NCI-H2227 treated with DMSO at 0.1 percent for 48 hours (cell line): ENCODE measurements at places on chromosomes 6 and 20.

DNA sequence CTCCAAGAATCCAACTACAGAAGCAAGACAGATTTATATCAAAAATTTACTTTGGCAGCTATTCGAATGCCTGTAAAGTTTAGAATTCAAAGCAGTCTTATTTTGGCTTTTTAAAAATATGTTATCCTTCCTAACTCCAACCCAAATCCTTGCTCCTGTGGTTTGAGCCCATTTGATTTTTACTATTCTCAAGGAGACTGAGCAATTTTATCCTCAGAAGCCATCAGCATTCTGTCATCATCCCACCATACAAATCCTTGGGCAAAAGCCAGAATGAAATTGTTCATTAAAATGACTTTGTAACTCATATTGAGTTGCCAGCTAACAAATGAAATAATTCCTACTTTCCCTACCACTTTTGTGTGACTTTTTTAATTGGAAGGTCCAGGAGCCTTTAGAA, 392.8 kb downstream of the ADGRB3 start:
- DNase-seq, result no peak

DNA sequence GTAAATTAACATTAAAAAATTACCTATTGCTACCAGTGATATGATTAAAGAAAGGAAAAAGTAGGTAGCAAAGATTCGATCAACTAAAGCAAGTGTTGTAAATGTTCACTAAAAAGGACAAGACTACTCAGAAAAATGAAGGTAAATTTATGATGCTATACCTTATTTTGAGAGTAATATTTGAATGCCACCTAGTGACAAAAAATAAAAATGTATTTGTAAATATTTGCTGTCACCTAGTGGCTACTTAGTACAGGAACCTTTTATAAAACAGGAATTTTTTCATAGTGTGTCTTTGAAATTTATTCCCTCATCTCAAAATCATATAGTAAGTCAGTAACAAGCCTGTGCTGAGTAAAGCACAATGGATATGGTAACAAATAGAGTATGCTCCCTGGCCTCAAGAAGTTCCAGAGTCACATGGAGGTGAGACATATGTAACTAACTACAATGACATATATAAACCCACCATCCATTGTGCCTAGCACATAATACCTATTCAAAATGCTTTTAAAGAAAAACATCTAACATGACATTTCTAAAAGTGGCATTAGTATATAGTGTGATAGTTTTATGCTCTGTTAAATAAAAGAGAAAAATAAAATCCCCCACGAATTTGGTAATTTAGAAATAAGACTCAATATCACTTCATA, 193.1 kb upstream of the SIM1 start:
- peak; percentile 49 for DNase-seq

GRCh38 chr20:43532416-43533055, 25.0 kb downstream of the L3MBTL1 start:
- DNase-seq, result no peak

- peak; percentile 58 for DNase-seq
These were observed 98.8 kb downstream of the ASXL1 start for GRCh38 chr20:32456869-32457478.

GRCh38 chr6:166572370-166573261, 13.9 kb downstream of the RAMACL start:
- DNase-seq, result no peak

DNA sequence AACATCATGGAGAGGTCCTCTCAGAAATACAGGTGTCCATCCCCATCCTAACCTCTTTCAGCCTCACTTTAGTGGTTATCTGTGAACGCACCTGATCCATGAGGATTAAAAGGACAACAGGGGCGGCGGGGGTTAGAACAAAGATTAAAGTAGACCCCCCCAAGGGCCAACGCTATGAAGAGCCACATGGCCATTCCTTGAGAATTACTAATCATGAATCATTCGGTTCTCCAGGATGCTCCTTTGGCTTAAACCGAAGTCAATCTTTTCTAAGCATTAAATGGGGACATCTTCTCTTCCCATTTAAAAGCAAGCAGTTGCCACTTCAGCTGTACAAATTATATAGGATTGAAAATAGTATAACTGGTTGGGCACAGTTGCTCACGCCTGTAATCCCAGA, 212.4 kb downstream of the GMPR start:
- no peak for DNase-seq

- DNase-seq, result no peak
These were observed 47.4 kb upstream of the SRF start for GRCh38 chr6:43123461-43124314.

GRCh38 chr6:25332655-25333071, 53.5 kb downstream of the CARMIL1 start:
- no peak for DNase-seq

GRCh38 chr20:2871661-2872458, 1.4 kb upstream of the PTPRA start:
- no peak for DNase-seq

GRCh38 chr6:152952866-152953509, 29.9 kb downstream of the FBXO5 start:
- peak; percentile 1 for DNase-seq

- no peak for DNase-seq
These were observed 166.6 kb downstream of the ARID1B start for GRCh38 chr6:156943816-156944215.

GRCh38 chr6:44275749-44276648, 5.7 kb downstream of the TMEM151B start:
- DNase-seq, result no peak

- DNase-seq, result no peak
These were observed 611 bp upstream of the RAB22A start for GRCh38 chr20:58308680-58309527.

- no peak for DNase-seq
These were observed 134.5 kb downstream of the EDN3 start for GRCh38 chr20:59434960-59435359.

DNA sequence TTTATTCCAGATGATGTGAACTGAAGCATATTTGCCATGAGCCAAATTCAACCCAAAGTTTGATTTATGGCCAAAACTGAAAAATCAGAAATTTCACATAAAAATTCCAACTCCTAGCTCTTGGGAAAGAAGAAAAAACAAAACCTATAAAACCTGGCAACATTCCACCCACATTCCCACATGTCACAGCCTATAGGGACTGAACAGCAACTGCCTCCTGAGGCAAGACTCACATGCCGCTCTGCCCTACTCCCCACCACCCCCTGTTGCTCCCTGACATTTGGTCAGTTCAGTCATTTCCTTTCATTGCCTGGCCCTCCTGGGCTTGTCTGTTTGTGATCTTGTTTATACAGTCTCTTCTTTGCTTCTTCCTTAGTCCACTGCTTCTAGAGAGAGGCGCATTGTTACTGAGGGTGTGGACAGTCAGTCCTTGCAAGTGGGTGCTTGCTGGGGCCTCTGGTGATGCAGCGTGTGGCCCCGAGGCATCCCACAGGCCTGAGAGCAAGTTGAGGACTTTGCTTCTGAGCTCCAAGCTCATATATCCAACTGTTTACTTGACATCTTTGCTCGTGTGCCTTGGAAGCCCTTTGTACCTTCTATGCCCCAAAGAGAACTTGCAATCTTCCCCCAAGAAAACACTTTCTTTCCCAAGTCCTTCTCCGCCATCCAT, 31.4 kb downstream of the NFATC2 start:
- no peak for DNase-seq

DNA sequence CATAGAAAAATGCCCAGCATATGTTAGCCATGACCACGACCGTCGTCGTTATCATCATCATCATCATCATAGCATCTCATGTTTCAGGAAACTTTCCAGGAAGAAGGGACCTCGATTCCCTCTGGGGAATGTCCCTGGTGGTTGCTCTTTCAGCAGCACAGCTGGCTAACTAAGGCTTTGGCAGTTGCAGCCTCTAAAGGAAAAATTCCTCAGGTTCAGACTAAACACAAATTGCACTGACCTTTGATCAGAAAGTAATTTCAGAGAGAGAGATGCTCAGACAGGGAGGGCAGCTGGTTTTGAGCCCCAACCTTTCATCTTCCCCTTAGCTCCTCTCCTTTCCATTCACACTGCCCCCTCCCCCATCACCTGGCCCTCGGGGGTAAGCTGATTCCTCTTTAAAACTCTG, 5.6 kb upstream of the CFB start:
- no peak for DNase-seq

GRCh38 chr20:8139899-8140298, 7.8 kb downstream of the PLCB1 start:
- no peak for DNase-seq
